ENCODE measurements at places on chromosomes 11 and 22.

- no peak overlapping the region for H3K4me3 ChIP-seq
- no peaks in the 10 kb centered on the region for H3K36me3 ChIP-seq
- H3K27me3 ChIP-seq = peaks cover 4% of the 10 kb centered on the region
Observed at GRCh38 chr11:5550440-5551095, 2.2 kb upstream of the OR52H1 start.

- no peaks in the 10 kb centered on the region for H3K36me3 ChIP-seq
- H3K4me1 ChIP-seq = no peaks in the 10 kb centered on the region
- no peak for DNase-seq
- H3K27ac ChIP-seq = no peak overlapping the region
Observed at GRCh38 chr11:131530407-131530806, 160.0 kb downstream of the NTM start.

GRCh38 chr11:93652161-93652597, 9.3 kb upstream of the CEP295 start:
- no peaks in the 10 kb centered on the region for H3K27me3 ChIP-seq
- H3K4me1 ChIP-seq = no peaks in the 10 kb centered on the region
- H3K27ac ChIP-seq = no peak overlapping the region
- H3K36me3 ChIP-seq = no peaks in the 10 kb centered on the region

- H3K4me1 ChIP-seq = no peaks in the 10 kb centered on the region
- no peak overlapping the region for H3K27ac ChIP-seq
- H3K36me3 ChIP-seq = no peaks in the 10 kb centered on the region
- H3K27me3 ChIP-seq = no peaks in the 10 kb centered on the region
Observed at GRCh38 chr11:29996016-29996415, 20.8 kb downstream of the KCNA4 start.

GRCh38 chr22:39173787-39174497, 21.5 kb upstream of the CBX7 start:
- peak overlapping the region; percentile 47 for H3K4me3 ChIP-seq
- H3K27me3 ChIP-seq = no peaks in the 10 kb centered on the region
- peak overlapping the region; percentile 72 for H3K27ac ChIP-seq
- no peaks in the 10 kb centered on the region for H3K36me3 ChIP-seq
- no peak for DNase-seq

- H3K4me1 ChIP-seq = no peaks in the 10 kb centered on the region
- no peaks in the 10 kb centered on the region for H3K27me3 ChIP-seq
- H3K36me3 ChIP-seq = no peaks in the 10 kb centered on the region
- H3K4me3 ChIP-seq = no peak overlapping the region
Observed at GRCh38 chr11:36253238-36253637, 36.0 kb downstream of the COMMD9 start.
